Mesothelial cell of epicardium (in vitro differentiated cells): ENCODE measurements at places on chromosomes 7 and 10. TPM values are rescaled to one million over a fixed set of nuclear protein-coding genes. Genes with fewer than 3 reads are reported as not detected.

DNA sequence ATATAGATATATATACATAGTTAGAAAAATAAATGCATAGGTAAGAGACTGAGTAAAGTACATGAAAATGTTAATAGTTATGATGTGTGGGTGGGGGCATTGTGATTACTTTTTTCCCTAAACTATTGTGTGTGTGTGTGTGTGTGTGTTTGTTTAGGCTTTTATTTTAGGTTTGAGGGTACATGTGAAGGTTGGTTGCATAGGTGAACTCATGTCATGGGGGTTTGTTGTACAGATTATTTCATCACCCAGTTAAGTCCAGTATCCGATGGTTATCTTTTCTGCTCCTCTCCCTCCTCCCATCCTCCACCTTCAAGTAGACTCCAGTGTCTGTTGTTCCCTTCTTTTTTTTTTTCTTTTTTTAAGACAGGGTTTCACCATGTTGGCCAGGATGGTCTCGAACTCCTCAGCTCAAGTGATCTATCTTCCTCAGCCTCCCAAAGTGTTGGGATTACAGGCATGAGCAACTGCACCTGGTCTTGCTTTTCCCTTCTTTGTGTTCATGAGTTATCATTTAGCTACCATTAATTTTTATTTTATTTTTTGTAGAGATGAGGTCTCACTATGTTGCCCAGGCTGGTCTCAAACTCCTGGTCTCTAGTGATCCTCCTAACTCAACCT lies 1.9 kb upstream of the RUFY2 start:
- no peak for DNase-seq

GRCh38 chr10:114291076-114291475 lies 52.0 kb downstream of the VWA2 start:
- no peak for DNase-seq

DNA sequence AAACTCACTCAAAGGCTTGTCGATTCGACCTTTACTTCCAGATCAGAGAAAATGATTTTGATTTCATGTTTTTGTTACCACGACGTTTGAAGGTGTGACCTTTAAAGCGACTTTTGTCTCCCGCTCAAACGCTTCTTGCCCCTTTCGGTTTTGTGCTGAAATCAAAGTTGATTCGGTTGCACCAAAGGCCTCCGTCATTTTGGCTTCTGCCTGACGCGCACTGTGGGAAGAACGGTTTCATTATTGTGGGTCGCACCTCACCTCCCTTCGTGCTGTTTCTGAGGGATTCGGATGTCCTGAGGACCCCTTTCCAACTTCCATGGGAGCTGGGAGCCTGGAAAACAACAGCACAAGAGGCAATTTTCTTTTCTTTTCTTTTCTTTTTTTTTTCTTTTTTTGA lies 176.9 kb downstream of the DNAJB6 start:
- no peak for DNase-seq

Gene VIPR2
- 0.04 to 0.20 TPM (median 0.14 TPM) in 3 replicates for total RNA-seq

Gene RHEB
- total RNA-seq, result 88.5 to 90.3 TPM (median 89.4 TPM) in 3 replicates

DNA sequence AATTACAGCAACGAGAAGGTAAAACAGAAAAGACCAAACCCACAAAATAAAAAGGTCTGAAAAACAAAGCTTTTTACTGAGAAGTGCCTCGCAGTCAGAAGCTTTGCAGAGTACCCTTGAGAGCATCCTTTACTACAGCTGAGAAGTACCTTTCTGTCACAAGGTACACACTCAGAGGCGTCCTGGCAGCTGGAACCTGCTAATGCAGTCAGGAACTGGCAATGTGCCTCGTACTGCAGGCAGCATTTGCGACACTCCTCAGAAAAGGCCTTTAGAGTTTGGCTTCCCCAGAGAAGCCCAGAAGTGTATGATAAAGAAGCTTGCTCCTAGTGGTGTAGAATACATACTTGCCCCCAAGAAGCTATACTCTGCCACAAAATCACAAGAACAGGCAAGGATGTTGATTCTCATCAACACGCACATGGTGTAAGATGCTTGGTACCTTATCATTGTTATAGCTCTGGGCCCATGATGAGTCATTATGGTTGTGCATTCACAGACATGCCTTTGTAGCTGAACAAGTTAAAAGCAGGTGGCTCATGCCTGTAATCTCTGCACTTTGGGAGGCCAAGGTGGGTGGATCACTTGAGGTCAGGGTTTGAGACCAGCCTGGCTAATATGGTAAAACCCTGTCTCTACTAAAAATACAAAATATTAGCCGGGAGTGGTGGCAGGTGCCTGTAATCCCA lies 2.0 kb upstream of the GTPBP4 start:
- no peak for DNase-seq

- DNase-seq, result no peak
Observed at GRCh38 chr10:59240582-59241183, 64.2 kb downstream of the PHYHIPL start.

Gene INMT
- 3.3 to 4.3 TPM (median 3.4 TPM) in 3 replicates for total RNA-seq
